HuH-7 (cell line): ENCODE measurements at places on chromosomes 1 and 21.

DNA sequence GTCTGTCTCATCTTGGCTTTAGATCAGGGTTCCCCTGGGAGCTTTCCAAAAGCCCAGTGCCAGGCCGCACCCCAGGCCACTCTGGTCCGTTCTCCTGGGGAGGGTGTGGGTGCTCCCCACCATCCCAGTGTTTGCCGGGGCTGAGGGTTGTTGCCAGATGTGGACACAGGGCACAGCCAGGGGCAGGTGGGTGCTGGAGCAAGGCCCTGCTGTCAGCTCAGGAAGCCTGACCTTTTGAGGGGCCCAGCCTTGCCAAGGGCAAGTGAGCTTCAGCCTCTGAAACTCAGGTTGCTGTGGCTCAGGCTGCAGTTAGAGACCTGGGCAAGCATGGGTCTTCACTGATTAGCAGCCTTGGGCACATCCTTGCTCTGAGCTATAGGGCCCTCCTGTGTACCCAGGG, 22.8 kb upstream of the ZBTB21 start:
- no peak for DNase-seq

- no peak for DNase-seq
Measured at GRCh38 chr1:72442262-72442661, 159.9 kb upstream of the NEGR1 start.

- DNase-seq = no peak
Measured at GRCh38 chr1:44040418-44040817, 9.2 kb upstream of the SLC6A9 start.

DNA sequence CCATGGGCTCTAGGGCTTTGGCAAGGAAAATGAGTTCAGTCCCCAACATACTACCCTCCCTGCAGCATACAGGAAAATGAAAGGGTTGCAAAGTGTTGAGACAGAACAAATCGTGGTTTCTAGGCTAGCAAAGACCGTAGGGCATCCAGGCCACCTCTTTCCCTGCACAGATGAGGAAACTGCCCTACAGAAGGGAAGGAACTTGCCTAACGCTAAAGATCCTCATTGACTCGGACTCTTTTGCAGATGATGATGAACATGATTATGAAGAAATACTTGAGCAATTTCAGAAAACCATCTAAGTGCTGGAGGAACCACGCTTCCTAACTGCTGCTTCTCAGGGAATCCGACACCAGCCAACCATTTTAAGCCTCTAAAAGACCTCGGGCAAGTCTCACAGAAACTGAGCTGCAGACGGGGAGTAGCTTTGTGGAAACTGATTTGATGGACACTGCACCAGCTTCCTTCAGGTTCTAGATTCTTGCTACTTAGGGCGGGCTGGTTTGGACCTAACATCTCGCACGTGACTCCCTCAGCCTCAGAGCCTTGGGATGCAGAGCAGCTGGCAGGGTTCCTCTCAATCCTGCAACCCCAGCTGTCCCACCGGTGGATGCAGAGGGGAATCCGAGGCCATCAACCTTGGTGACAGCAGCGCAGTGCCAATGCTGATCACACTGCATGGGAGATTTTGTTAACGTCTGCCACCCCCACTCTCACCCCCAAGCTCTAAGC, 13.4 kb downstream of the THEMIS2 start:
- no peak for DNase-seq

DNA sequence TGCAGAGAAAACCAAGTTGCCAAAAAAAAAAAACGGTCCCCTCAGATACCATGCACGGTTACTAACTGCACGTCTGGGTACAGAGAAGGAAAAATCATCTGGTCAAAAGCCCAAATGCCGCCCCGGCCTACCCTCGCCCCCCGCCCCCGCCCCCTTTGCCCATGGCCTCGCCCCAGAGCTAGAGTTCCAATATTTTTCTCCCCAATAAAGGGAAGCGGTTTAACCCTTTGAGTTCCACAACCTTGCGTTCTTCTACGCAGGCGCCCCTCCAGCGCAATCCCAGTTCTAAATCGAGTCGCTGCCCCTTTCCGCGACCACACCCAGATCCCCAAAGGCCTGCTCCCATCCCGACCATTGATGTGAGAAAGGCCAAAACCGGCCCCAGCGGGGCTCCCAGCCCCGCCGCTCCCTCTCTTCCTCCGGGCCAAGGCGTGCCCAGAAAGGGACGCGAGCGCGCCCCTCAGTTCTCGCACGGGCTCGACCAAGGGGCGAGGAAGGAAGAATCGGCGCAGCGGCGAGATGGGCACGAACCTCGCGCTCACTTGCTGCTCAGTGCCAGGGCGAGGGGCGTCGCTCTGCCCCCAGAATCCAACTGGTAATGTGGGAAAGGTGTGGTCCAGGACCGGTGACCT, 797 bp downstream of the WDR47 start:
- DNase-seq = peak; percentile 22

DNA sequence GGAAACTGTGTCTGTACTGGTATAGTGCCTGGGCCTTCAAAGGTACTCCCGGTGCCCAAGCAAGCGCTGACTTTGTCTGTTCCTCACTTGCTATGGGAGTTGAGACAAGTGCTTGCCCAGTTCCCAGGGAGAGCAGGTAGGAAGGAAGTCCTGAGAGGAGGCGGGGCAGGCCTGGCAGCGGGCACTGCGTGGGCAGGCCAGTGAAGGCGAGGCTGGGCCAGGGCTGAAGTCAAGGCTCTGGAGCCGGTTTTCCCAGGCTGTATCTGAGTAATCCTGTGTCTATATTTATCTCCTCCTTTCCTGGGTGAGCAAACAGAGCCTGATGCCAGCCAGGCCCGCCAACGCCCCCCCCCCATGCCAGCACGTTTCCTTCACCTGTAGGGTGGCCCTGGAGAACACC, 15.9 kb upstream of the EDN2 start:
- DNase-seq = no peak

- peak; percentile 36 for DNase-seq
Measured at GRCh38 chr1:90579212-90579802, 137.8 kb downstream of the BARHL2 start.

DNA sequence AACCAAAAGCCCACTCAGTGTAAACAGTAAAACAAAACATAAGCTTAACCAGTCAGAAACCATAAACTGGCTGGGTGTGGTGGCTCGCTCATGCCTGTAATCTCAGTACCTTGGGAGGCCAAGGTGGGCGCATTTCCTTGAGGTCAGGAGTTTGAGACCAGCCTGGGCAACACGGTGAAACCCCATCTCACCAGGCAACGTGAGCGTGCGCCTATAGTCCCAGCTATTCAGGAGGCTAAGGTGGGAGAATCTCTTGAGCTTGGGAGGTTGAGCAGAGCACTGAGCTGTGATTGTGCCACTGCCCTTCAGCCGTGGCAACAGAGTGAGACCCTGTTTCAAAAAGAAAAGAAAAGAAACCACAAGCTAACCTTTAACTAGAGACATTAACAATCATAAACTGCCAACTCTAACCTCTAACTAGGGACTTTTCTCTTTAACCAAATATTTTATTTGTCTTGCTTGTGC, 13.1 kb upstream of the PRRC2C start:
- DNase-seq = no peak

DNA sequence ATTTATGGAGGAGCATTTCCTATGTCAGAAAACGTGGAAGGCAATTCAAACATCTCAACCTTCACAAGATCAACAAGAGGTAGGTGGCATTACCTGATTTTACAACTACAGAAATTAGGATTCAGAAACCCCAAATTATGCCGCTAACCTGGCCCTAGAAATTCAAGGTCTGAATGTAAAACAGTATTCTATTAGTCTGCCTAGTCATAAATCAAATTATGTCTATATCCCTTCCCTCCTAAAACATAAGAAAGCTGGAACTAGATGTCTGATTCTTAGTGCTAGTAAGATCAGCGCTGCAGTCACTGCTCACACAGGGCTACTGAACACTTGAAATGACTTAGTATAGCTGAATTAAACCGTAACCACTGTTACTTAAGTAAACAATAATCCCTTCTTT, 1.4 kb downstream of the TOMM20 start:
- DNase-seq = no peak

GRCh38 chr1:45446950-45447672, 43.9 kb downstream of the TESK2 start:
- DNase-seq = no peak

GRCh38 chr1:78171736-78172590, 126.2 kb downstream of the GIPC2 start:
- DNase-seq = no peak

- DNase-seq = no peak
Measured at GRCh38 chr1:216045400-216045799, 377.8 kb downstream of the USH2A start.

DNA sequence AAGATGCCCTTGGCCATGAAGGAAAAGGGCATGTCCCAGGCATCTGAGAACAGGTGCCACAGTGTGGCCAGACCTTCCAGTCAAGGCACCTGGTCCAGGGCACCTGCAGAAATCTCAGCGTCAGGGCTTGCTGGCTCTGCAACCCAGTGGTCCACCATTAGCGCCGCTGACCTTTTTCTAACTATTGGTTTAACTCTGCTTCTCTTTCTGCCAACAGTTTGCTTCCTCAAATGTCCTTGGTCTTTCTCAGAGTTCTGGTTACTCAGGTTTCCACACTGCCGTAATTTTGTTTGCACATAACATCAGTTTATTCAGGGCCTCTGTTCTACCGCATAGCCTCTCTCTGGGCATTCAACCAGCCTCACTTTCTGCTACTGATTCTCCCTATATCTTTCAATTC, 16.5 kb upstream of the FYB2 start:
- no peak for DNase-seq

GRCh38 chr21:34360488-34361241, 3.1 kb upstream of the KCNE2 start:
- DNase-seq = no peak

GRCh38 chr1:227318853-227319607, 738 bp upstream of the CDC42BPA start:
- peak; percentile 71 for DNase-seq

- DNase-seq = peak; percentile 41
Measured at GRCh38 chr1:56584910-56585528, 5.7 kb upstream of the PLPP3 start.

GRCh38 chr21:14116080-14116481, 94.7 kb downstream of the LIPI start:
- no peak for DNase-seq

DNA sequence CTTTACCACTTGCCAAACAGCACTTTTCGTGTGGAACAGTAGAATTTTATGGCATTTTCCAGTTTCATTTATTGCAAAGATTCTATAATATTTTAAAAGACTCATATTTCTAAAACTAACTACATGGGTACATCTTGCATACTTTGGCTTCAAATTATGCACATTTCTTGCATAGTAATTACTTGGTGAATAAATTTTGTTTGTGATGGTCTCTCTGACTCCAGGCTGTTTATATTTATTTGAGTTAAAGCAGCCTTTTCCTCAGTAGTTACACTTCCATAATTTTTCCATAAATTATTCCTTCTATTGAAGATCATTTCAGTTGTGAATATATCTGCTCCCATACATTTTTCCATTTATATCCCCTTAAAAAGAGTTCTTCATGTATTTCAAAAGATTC, 6.9 kb upstream of the NHLH2 start:
- DNase-seq = no peak

- DNase-seq = no peak
Measured at GRCh38 chr1:198656500-198656932, 17.7 kb downstream of the PTPRC start.

DNA sequence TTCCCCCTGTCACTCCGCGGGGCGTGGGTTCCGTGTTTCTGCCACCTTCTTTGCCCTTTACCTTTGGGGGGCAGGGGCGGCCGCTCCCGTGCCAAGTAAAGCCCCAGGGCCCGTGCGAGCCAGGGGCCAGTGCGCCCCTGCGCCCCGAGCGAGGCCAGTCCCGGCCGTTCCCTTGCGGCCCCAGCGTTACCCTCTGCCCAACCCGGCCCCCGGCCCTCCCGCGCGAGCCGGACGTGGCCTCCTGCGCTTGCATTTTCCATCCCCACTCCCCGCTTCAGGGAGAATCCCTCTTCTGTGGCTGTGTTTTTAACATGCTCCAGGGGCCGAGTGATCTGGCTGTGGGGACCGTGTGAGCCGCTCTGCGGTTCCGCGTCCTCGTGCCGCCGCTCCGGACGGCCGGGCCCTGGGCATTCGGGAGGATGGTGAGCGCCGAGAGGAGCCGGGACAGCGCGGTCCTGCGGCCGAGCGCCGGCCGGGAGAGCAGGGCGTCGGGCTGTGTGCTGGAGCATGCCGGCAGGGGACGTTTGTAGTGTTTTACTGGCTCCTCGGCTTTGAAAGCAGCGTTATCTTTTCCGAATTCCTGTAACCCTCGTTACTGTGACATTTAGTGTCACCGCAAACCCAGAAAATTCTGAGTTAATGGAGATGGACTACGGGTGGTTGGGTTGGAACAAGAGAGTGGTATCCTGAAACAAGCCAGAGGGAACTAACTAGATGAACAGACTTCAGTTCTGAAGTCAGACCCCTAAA, 1.0 kb downstream of the GALNT2 start:
- peak; percentile 36 for DNase-seq

DNA sequence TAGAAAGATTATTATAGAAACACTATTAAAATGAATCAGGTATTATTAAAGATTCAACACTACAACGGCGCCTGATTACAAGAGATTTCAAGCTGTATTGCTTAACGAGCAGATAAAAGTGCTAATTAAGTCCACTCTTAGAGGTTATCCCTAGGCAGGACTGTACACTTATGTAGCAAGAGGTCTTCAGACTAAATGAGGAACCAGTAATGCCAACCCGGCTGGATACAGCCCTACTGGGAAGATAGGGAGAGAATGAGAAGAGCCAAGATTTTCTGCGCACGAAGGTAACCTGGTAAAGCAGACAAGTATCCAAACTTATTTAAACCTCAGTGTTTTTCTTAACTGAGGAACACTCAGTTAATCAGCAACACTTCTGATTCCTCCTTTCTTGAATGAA, 115.7 kb upstream of the HIVEP3 start:
- DNase-seq = no peak

GRCh38 chr1:163450986-163451385, 129.2 kb downstream of the NUF2 start:
- DNase-seq = no peak

GRCh38 chr21:43815107-43815613, 25.8 kb downstream of the RRP1 start:
- DNase-seq = no peak
